ENCODE measurements at places on chromosomes 16 and 17.
A peak's percentile ranks its signal among the peaks of the same experiment; 100 is the strongest.

- no peak for DNase-seq
Observed at GRCh38 chr16:27724482-27725235, 174.7 kb downstream of the KATNIP start.

DNA sequence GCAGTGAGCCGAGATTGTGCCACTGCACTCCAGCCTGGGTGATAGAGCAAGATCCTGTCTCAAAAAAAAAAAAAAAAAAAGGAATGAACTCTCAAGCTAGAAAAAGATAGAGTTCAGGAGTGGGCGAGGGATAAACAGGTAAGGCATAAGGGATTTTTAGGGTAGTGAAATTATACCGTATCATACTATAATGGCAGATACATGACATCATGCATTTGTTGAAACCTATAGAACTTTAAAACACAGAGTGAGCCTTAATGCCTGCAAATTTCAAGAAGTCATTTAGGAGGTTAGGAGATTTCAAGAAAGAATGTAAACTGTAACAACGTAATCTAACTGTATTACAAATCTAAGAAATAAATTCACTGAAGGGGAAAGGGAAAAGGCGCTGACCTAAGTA, 20.4 kb downstream of the SKAP1 start:
- DNase-seq = no peak

DNA sequence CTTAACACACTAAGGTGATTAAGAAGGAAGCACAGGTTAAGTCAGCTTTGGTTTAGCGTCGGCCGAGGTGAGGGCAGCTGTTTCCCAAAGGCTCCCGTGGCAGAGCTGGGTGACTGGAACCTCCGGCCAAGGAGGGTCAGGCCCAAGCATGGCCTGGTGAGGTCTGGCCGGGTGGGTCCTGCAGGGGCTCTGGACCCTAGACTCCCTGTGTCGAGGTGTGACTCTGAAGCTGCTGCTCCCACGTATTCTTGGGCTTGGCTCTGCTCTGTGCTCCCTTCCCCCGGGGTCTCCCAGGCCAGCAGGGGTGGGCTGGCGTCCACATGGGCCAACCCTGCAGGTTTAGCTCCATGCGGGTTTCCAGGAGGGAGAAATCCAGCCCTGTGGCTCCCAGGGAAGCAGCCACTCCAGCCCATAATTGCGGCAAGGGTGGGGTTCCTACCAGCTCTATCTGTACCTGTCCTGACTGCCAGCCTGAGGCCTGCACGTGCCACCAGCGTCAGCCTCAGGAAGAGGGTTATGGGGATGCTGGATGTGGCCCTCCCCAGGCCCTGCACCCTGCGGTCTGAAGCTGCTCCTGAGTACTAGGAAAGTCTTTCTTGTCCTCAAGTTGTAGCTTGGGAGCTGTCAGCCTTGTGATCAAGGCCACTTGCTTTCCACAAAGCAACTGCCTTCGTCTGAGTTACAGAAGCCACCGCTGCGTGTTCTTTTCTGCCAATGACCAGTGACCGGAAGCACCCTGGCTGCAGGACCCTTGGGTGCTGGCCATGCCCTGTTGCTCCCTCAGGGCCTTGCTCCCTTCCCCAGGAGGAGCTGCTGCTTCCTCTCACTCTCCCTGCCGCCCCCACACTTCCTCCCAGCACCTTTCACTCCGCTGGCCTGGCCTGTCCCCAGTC, 4.8 kb downstream of the CDK5R1 start:
- DNase-seq = no peak

DNA sequence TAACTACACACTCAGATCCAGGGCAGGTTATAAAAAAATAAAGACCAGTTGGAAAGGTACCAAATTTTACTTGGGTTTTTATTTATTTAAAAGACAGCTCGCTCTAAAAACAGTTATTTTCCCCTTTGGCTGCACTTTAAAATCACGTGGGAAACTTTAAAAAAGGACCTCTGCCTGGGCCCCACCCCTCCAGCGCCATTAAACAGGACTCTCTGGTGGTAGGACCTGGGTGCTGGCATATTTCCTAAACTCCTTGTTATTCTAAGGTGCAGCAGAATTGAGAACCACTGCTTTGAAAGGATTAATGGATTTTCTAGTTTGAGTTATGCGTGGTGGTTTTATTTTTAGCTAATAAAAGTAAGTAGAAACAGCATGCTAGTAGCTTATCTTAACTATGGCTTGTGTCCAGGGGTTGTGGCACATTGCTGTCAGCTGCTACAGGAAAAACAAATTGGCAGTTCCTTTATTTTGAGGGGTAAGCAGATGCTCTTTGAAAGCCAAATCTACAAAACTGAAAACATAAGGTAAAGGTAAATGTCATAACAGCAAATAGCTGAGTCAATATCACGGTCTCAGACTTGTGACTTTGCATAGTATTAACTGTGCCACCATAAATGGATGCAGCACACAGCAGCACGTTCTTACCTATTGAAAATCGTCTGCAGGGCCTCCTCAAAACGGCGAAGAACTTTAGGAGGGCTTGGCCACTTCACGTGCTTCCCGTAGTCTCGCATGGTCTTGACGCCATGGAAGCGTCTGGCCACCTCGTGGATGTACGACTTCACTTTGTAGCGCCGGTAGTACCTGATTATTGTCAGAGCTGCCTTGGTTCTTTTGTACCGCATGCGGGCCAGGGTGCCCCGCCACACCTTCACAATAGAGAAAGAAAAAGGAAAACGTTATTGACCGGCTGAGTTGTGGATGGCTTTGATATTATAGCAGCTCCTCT, 172.0 kb downstream of the CDK5R1 start:
- DNase-seq = no peak

GRCh38 chr16:85750827-85751697, at the start of gene C16orf74:
Gene C16orf74, minus strand, starts transcription at chr16:85751096. Its CDS starts 15,879 bp downstream, at chr16:85735217.
- peak; percentile 32 for DNase-seq

GRCh38 chr16:68704232-68704867, 32.7 kb upstream of the CDH1 start:
- DNase-seq = peak; percentile 62
